GM06990 (cell line): ENCODE measurements at places on chromosomes 7 and 10.
A peak's percentile ranks its signal among the peaks of the same experiment; 100 is the strongest.

- no peak for DNase-seq
These were observed 567.6 kb downstream of the GRM8 start for GRCh38 chr7:126685018-126685573.

DNA sequence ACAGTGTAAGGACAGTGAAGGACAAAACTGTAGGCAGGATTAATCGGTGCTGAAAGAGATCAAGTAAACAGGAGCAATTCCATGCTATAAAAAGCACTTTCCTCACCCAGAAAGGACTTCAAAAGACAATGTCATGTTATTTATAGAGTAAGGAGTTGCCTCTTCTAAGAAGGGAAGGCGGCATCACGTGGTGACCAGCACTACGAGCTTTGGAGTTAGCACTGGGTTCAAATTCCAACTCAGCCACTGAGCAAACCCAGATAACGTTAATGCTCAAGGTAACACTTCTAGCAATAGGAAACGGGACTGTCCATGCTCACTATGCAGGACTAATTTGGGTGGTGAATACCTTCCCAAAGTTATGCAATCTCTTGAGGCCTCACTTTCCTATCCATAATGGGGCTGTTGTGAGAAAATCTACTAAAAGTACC, 715 bp upstream of the PANK1 start:
- DNase-seq, result no peak

DNA sequence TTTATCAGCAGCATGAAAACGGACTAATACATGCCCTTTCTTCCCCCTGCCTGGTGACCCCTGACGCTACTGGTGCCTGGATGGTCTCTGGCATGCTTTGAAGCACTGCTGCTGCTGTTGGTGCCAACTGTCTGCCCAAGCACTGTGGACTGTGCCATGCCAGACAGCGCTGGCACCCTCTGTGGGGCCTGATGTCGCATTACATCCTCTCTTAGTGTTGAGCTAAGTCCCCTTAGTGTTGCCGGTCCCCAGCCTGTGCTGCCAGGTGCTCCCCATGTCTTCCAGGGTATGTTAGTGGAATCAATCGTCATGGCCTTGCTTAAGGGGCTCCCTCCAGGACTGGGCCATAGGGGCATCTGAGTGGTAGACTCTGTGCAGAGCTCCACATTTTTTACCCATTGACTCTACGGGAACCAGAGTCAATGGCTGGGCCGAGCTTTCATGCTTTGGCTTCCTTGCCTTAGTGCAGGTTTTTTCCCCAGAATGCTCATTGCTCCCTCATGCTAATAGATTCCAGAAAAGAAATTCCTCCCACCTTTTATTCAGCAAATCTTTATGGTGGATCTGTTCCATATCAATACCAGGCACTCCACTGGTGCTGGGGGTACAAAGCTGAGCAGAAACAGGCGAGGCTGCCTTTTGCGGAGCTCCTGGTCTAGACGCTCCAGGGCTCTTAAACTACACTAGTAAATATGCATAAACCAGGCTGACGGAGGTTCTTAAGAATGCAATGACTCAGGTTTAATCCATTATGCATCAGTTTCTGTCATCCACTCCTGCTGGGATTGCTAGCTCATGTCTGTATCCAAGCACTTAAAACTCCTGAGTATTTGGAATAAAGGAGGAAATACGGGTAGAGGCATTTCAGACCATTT, 21.8 kb upstream of the MRC1 start:
- no peak for DNase-seq

GRCh38 chr10:110069502-110069982, 61.8 kb downstream of the ADD3 start:
- peak; percentile 59 for DNase-seq

GRCh38 chr7:69780379-69780778, 182.1 kb downstream of the AUTS2 start:
- no peak for DNase-seq

DNA sequence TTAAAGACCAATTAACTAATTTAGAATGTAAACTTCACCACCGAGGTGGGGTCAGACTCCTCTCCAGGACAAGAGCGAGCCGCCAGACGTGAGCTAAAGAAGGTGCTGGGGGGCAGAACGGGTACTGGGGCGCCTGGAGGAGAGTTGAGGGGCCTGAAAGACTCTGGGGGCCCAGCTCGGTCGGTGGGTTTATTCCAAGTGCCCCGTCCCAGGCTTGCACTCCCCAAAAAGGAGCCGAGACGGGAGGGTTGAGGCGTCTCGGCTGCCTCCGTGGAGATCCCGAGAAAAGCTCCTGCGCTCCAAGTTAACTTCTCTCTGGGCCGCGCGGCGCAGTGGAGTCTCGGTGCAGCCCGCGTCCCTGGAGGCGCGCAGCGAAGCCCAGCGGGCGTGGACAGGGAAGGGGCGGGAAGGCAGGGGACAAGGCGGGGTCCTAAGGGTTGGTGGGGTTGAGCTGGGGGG, 553.3 kb downstream of the TFEC start:
- no peak for DNase-seq

DNA sequence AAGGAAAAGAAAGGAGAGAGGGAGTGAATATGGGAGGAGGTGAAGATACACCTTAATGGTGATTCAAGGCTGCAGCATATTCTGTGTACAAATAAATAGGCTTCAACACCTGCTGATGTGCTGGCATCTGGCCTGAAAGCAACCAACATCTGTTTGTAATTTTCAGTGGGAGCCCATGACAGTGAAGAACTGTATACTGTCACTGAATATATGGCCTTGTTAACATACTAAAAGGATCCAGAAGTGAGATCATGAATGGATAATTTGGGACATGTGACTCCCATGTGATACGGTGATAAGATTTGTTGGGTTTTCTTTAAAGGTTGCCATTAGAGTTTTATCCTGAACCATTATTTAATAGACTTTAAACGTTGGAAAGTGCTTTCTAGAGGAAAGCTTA, 459.3 kb downstream of the CNTNAP2 start:
- no peak for DNase-seq

GRCh38 chr10:14658331-14659127, 116.2 kb downstream of the FAM107B start:
- peak; percentile 61 for DNase-seq

- no peak for DNase-seq
These were observed 275.3 kb downstream of the SNX13 start for GRCh38 chr7:17665029-17665428.

- DNase-seq, result no peak
These were observed 1.3 kb downstream of the CASP2 start for GRCh38 chr7:143289421-143289820.

- no peak for DNase-seq
These were observed 1265.8 kb upstream of the LRRTM3 start for GRCh38 chr10:65660006-65660405.

DNA sequence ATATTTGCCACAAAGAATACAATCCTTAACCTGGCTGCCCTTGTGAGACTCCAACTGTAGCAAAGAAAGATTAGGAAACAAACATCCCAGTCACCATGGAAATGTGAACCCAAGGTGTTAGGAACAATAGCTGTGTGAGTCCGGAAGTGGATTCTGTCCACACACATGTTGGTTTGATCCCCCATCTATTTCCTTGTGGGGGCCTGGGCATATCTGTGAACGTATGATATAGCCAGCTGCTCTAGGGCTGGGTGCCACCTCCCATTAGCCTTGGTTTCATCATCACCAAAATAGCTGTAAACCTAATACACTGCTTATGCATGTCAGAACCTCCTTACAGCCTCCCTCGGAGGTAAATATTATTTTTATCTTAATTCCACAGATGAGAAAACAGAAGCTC, 26.4 kb downstream of the GRK5 start:
- no peak for DNase-seq

DNA sequence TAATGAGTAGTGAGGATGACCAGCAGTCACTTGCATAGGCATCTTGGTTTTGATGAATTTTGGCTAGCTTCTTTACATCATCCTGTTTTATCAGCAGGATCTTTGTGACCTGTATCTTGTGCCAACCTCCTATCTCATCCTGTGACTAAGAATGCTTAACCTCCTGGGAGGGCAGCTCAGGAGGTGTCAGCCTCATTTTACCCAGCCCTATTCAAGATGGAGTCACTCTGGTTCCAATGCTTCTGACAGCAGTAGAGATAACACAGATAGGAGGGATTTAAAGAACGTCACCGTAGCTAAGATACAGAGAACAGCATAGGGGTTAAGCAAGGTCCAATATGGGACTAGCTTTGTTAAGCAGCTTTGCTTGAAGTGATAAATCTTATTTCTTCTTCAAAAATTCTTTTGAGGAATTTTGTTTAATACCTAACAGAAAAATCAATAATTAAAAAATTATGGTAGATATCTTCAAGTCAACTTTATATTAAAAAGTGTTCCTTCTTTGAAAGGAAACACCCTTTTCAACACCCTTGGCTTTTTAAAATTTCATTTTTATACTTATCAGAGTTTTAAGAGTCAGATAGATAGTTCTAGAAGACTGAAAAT, 39.9 kb downstream of the TMEM229A start:
- DNase-seq, result no peak

GRCh38 chr7:7808156-7808555, 89.7 kb upstream of the RPA3 start:
- DNase-seq, result no peak

GRCh38 chr10:127824826-127825225, 67.9 kb downstream of the CLRN3 start:
- DNase-seq, result no peak

GRCh38 chr7:2151801-2152612, 80.7 kb downstream of the MAD1L1 start:
- no peak for DNase-seq

- DNase-seq, result no peak
These were observed 37.0 kb downstream of the NRAP start for GRCh38 chr10:113626809-113627355.

- no peak for DNase-seq
These were observed 487.4 kb downstream of the PLXDC2 start for GRCh38 chr10:20303453-20304152.

DNA sequence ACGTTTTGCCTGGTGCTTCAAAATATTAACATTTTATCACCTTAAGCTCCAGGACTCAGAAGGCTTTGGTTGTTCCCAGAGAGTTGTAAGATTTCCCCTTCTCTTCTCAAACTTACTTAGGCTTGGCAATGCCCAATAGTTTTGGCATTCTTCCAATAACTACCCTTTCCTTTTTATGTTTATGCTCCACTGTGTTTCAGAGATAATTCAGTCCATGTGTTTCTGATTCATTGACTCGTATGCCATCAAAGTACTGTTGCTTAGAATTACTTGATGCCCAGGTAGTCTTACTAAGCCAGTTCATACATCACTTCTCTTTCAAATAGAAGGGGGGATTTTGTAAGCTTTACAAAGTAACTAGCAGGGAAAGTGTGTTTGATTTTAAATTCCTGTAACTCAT, 66.6 kb downstream of the AGMO start:
- no peak for DNase-seq

GRCh38 chr7:22110227-22110839, 164.6 kb upstream of the CDCA7L start:
- DNase-seq, result peak; percentile 31

- no peak for DNase-seq
These were observed 41.0 kb downstream of the TSPAN15 start for GRCh38 chr10:69492091-69492745.

- no peak for DNase-seq
These were observed 477.5 kb downstream of the PTPRN2 start for GRCh38 chr7:158110034-158110590.

DNA sequence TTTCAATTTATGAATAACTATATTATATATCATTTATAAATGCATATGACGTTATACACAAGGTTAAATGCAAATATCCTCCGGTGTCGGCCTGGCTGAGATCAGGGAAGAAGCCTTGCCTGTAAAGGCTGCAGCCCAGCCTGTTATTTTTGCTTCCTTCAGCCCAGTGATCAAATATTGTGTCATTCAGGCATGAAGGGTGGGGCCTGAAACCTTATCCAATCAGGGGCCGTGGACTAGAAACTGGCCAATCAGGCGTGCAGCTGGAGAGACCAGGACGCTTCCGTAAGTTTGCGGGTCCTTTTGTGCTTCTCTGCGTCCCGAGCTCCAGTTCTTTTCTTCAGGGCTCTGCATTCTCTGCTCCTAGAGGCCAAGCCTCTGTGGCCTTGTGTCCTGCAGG, at the start of gene ZNF722:
ZNF722 (plus strand) TSS at position 301 of the 400 bp plus-strand sequence. CDS start 113 bp downstream, outside the sequence.
- no peak for DNase-seq

GRCh38 chr7:31853380-31853779, 166.4 kb downstream of the PPP1R17 start:
- no peak for DNase-seq

- no peak for DNase-seq
These were observed 30.7 kb upstream of the BTBD16 start for GRCh38 chr10:122240401-122240800.

GRCh38 chr7:101560856-101561255, 68.2 kb downstream of the MYL10 start:
- DNase-seq, result no peak

- DNase-seq, result no peak
These were observed 4.0 kb upstream of the AQP1 start for GRCh38 chr7:30907527-30908267.

GRCh38 chr10:34885011-34885410, 69.9 kb upstream of the PARD3 start:
- DNase-seq, result no peak

DNA sequence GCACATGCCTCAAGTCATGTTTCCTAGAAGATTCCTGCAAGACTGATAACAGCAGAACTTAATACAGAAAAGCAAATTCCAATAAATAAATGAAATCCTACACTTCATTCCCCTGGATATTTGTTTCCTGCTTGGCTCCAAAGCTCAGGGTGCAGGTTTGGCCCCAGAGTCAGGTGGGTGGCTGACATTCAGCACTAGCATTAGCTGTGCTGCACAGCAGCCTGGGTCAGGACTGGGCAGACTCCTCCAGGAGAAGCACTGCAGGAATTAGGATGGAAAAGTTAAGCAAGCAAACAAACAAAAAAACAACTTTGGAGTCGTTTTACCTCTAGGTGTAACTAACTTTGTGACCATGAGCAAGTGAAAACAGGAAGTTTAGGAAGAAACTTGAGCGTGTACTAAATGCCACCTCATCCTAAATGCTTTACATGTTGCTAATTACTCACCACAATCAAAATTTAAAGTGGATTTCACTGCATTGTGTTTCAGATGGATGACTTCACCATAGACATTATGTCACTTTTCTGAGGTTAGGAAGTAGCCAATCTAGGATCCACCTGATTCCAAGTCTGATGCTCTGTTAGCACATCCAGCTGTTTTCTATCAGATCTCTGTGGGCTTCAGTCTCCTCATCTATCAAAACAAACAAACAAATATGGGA, 239.4 kb downstream of the C7orf25 start:
- DNase-seq, result no peak

DNA sequence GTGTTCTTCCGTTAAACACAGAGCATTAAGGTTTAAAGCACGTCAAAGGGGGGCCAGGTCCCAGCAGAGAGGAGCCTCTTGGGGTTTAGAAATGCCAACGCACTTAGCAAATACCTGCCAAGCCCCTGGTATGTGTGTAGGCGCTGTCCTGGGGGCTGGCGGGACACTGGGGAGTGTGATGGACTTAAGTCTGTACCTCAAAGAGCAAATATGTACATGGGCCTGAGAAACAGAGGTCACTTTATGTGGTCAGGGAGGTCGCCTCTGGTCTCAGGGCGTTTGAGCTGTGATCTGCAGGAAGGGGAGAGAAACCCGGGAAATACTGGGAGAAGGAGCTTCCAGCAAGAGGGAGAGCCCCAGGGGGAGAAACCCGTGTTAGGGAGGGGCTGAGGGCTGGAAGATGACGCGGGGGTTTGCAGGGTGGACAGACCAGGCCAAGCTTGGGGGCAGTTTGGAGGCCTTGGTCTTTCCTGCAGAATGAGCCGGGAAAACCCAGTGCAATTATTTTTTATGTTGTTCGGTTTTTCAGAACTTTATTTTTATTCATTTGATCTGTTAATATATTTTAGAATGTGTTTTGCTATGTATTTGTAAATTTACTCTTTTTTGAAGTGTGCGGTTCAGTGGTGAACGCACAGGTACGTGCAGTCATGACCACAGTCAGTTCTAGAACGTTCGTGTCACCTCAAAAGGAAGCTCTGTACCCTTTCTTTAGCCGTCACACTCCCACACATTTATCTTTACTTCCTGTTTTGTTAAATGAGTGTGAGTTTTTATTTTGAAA, 441.4 kb upstream of the FOXK1 start:
- no peak for DNase-seq
